ENCODE measurements at places on chromosomes 5 and 9.

GRCh38 chr5:166281433-166281832 lies 2010.0 kb upstream of the WWC1 start:
- no peaks in the 10 kb centered on the region for H3K27me3 ChIP-seq
- no peak for DNase-seq
- no peak overlapping the region for H3K27ac ChIP-seq
- H3K4me3 ChIP-seq, result no peak overlapping the region
- no peaks in the 10 kb centered on the region for H3K4me1 ChIP-seq

- H3K27me3 ChIP-seq, result no peaks in the 10 kb centered on the region
- H3K36me3 ChIP-seq, result no peaks in the 10 kb centered on the region
- H3K27ac ChIP-seq, result no peak overlapping the region
- H3K4me1 ChIP-seq, result no peaks in the 10 kb centered on the region
- no peak overlapping the region for H3K4me3 ChIP-seq
Measured at GRCh38 chr9:94668418-94668927, 29.2 kb upstream of the FBP1 start.

DNA sequence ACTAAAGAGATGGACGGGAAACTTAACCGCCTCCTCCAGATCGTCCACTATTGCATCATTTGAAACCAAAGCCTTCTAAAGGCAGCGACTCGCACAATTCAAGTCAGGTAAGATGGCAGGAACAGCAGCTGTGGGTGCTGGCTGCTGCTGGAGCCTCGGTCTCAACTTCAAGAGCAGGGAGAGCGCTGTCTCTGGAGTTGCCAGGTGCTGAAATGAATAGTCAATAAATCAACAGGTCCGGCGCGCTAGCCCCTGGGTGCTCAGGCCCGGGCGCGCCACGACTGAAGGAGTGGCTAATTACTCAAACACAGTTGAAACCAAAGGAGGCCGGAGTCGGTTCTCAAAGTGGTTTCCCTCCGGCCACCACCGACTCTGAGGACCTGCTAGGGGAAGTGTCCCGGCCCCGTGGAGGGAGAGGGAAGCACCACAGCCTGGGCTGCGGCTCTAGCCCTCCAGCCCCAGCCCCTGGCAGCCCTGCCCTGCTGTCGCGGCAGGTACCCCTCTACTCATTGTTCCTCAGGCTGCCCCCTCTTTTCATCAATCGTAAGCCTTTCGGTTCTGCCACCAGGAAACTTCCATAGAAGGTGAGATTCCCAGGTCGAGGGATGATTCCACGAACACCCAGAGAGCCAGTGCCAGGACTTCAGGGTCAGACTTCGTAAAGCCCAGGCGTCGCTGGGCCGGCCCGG lies 804 bp downstream of the TTC39B start:
- DNase-seq, result peak; percentile 24
- peak overlapping the region; percentile 81 for H3K4me3 ChIP-seq
- H3K27ac ChIP-seq, result peak overlapping the region; percentile 71
- H3K36me3 ChIP-seq, result no peaks in the 10 kb centered on the region
- H3K4me1 ChIP-seq, result peaks cover 45% of the 10 kb centered on the region
- no peaks in the 10 kb centered on the region for H3K27me3 ChIP-seq

GRCh38 chr9:69279084-69279731 lies 45.8 kb upstream of the ENTREP1 start:
- no peak for DNase-seq
- H3K27me3 ChIP-seq, result no peaks in the 10 kb centered on the region
- H3K4me1 ChIP-seq, result no peaks in the 10 kb centered on the region
- no peak overlapping the region for H3K4me3 ChIP-seq

- DNase-seq, result no peak
- no peaks in the 10 kb centered on the region for H3K27me3 ChIP-seq
- H3K27ac ChIP-seq, result no peak overlapping the region
- H3K4me1 ChIP-seq, result no peaks in the 10 kb centered on the region
Measured at GRCh38 chr5:98200726-98201541, 572.5 kb upstream of the RGMB start.

- DNase-seq, result peak; percentile 89
- peaks cover 94% of the 10 kb centered on the region for H3K4me1 ChIP-seq
- H3K27me3 ChIP-seq, result no peaks in the 10 kb centered on the region
- peak overlapping the region; percentile 79 for H3K4me3 ChIP-seq
Measured at GRCh38 chr5:134122530-134122929, 8.0 kb downstream of the TCF7 start.

- H3K4me1 ChIP-seq, result no peaks in the 10 kb centered on the region
- no peaks in the 10 kb centered on the region for H3K27me3 ChIP-seq
- H3K4me3 ChIP-seq, result no peak overlapping the region
- no peaks in the 10 kb centered on the region for H3K36me3 ChIP-seq
- no peak for DNase-seq
- no peak overlapping the region for H3K27ac ChIP-seq
Measured at GRCh38 chr5:143448518-143448917, 45.0 kb upstream of the NR3C1 start.

- peak overlapping the region; percentile 100 for H3K27ac ChIP-seq
- H3K36me3 ChIP-seq, result peaks cover 22% of the 10 kb centered on the region
- no peak overlapping the region for H3K4me3 ChIP-seq
- H3K27me3 ChIP-seq, result no peaks in the 10 kb centered on the region
- H3K4me1 ChIP-seq, result peaks cover 44% of the 10 kb centered on the region
- DNase-seq, result no peak
Measured at GRCh38 chr5:87410931-87411330, 1.8 kb downstream of the CCNH start.

- no peak overlapping the region for H3K27ac ChIP-seq
- no peak overlapping the region for H3K4me3 ChIP-seq
- H3K27me3 ChIP-seq, result no peaks in the 10 kb centered on the region
- no peaks in the 10 kb centered on the region for H3K36me3 ChIP-seq
- peaks cover 3% of the 10 kb centered on the region for H3K4me1 ChIP-seq
Measured at GRCh38 chr5:107468276-107468675, 202.5 kb downstream of the EFNA5 start.

DNA sequence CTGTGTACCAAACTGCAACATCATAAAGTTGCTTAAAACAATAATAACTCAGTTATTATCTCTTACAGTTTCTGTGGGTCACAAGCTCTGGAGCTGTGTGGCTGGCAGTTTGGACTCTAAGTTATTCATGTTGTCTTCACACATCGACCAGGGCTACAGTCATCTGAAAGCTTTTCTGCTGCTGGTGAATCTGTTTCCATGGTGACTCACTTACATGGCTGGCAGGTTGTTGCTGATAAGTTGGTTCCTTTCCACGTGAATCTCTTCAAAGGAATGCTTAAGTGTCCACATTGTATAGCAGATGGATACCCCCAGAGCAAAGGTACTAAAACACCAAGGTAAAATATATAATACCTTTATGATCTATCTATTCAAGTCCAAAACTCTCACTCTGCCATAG lies 44.8 kb upstream of the CYLC2 start:
- H3K27me3 ChIP-seq, result no peaks in the 10 kb centered on the region
- DNase-seq, result no peak
- no peak overlapping the region for H3K27ac ChIP-seq
- no peaks in the 10 kb centered on the region for H3K4me1 ChIP-seq
